ENCODE measurements at places on chromosomes 4 and X.

DNA sequence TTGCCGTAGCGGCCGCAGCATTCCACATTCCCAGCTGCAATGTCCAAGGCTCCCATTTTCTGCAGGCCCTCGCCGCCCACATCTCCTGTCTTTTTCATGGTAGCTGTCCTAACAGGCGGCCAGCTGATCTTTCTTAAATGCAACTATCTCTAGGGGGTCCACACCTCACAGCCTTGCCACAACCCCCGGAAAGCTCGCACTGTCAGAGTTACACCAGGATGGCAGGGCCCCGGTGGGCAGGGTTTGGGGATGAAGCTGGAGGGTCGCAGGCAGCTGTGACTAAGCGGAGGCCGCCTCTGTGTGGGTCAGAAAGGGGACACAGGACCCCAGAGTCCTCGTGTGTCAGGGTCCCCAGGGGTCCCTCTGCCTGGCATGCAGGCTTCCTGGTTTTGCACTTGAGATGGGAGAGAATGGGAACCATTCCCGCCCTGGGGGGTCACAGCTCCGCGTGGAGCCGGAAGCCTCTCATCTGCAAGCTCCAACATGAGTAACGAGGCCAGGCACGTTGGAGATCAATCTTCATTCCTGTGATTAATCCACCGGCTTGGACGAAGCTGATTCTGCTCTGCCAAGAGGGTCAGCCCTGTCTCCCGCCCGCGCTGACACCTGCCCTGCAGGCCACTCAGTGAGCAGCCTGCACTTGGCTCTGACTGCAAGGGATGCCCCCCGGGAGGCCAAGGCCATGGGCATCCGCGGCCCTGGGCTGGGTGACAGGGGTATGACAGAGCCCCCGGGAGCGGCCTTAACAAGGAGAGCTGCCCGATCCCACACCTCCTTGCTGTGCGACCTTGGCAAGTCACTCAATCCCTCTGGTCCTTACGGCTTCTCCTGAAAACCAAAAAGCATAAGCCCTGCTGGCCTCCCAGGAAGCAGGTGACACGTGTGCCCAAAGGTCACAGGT lies 97.9 kb downstream of the ADRA2C start:
- DNase-seq: no peak

DNA sequence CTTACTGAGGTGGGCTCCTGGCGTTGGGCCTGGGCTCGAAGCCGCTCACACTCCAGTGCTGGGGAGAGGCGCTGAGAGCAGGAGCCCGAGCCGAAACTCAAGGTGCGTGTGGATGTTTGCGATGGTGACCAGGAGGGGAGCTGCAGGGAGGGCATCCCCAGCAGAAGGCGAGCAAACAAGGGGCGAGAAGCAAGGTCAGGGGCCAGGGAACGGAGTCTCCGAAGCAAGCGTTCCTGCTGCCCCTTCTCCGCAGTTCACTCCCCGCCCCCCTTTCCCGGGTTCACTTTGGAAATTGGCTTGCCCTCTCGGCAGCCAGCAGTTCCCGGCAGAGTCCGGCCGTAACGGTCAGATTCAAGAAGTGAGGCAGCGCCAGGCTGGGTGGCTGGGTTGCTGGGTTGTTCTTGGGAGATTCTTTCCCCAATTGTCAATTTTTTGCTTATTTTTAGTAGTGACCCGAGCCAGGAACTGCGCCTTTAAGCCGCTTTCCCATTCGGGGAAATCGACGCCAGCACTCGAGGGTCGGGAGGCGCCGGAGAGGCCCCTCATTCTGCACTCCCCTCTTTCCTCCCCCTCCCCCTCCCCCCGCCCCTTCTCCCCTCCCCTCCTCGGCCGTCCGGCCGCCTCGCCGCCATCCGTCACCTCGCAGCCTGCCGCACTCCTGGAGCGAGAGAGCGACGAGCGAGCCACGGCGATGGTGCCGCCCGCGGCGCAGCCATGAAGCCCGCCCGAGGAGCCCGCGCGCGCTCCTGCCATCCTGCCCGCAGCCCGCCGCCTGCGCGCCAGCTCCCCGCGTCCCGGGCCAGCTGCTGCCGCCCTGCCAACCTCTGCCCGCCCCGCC lies at the start of gene FRMPD3:
Gene FRMPD3 (plus strand): TSS at position 655 of the 838 bp plus-strand sequence. CDS start 76,937 bp downstream, outside the sequence.
- no peak for DNase-seq

DNA sequence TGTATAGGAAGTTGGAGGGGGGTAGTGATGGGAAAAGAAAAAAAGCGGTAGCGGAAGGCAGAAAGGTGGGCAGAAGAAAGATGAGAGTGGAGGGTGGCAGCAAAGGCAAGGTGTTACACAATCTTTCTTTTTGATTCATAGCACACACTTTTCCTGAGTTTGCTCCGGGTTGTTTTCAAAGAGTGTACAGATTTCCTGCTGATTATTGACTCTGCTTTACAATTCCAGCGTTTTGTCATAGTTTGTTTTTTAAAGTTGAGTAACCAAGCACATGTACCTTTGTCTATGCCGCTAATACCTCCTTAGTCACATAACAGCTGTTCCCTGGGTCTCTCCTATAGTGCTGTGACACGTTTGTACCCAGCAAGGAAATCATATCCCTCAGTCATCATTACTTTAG lies 50.3 kb downstream of the AGA start:
- no peak for DNase-seq

GRCh38 chr4:98485816-98486345 lies 172.5 kb downstream of the TSPAN5 start:
- no peak for DNase-seq

- DNase-seq: no peak
These were observed 5.9 kb downstream of the ETDB start for GRCh38 chrX:135114392-135114791.

GRCh38 chr4:64407000-64407399 lies 2.2 kb downstream of the TECRL start:
- DNase-seq: no peak

GRCh38 chr4:54571293-54572151 lies 86.2 kb upstream of the KIT start:
- no peak for DNase-seq

GRCh38 chr4:140423106-140423505 lies 4.3 kb downstream of the CLGN start:
- no peak for DNase-seq

GRCh38 chrX:141839856-141840255 lies 1.7 kb downstream of the MAGEC3 start:
- DNase-seq: no peak

DNA sequence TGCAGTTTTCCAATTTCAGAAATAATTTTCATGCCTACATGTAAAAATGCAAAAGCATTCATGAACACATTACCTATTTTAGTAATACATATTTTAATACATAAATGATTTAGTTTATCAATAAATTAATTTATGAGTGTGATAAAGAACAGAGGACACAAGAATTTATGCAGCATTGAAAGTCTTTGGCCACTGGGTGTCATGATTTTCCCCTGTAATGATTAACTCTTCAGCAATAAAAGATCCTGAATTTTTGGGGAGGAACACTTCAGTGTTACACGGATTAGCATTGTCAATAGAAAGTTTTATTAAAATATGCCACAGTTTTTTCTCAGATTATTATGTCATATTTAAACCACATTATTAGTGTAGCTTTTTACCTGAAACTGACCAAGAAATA lies 8.6 kb upstream of the VCX2 start:
- DNase-seq: no peak

DNA sequence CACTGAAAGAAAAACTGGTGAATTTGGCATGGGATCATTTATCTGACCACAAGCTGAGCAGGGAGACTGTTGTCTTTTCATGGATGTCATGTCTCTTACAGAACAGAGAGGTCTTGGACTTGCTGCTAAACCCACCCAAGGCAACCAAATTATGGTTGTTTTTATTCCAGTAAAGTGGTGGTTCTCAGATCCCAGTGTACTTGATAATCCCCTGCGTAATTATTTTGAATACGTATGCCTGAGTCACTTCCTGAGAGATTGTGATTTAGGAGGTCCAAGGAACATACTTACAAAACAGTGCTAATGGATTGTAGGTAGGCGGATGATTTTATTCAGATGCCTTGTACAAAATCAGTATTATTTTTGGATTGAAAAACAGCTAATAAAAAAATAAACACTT lies 585.6 kb downstream of the IL1RAPL1 start:
- no peak for DNase-seq

DNA sequence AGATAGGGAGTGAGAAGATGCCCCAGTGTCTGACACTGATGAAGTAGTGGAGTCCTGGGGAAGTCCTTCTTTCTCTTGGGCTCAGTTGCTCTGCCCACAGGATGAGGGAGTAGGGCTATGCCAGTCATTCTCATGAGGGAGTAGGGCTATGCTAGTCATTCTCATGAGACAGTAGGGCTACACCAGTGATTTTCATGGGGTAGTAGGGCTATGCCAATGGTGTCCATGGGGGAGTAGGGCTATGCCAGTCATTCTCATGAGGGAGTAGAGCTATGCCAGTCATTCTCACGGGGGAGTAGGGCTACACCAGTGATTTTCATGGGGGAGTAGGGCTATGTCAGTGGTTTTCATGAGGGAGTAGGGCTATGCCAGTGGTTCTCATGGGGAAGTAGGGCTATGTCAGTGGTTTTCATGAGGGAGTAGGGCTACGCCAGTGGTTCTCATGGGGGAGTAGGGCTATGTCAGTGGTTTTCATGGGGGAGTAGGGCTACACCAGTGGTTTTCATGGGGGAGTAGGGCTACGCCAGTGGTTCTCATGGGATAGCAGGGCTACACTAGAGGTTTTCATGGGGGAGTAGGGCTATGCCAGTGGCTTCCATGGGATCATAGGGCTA lies 43.3 kb upstream of the SOD3 start:
- DNase-seq: no peak

- no peak for DNase-seq
These were observed 41.8 kb downstream of the QDPR start for GRCh38 chr4:17469931-17470674.

DNA sequence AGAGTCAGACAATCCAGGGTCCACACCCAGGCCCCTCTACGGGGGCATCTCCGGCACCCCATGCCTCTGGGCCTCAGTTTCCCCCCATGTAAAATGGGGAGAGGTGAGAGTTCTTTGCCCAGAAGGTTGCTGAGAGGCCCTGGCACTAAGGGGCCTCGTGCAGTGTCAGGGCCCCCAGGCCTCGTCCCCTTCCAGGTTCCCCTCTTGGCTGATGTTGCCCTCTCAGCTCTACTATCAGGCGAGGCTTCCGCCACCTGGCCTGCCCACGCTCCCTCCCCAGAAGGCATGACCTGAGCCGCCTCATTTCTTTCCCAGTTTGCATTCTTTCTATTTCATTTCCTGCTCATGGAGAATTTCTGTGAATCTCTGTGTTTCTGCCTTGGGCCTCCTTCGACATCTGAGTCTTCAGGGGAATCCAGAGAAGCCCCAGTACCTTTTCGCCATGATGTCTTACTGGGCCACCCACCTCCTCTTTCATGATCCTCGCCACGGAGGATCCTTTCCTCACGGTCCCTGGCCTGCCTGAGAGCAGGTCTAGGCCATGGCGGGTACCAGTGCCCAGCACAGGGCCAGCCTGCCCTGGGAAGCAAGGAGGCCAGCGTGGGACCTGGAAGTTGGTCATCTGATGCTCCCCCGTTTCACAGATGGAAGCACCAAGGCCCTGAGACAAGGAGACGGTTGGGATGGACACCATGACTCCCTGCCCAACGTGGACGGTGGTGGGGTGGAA lies 21.9 kb upstream of the MRFAP1 start:
- DNase-seq: no peak

GRCh38 chr4:73434311-73434710 lies 1.7 kb upstream of the AFP start:
- no peak for DNase-seq

DNA sequence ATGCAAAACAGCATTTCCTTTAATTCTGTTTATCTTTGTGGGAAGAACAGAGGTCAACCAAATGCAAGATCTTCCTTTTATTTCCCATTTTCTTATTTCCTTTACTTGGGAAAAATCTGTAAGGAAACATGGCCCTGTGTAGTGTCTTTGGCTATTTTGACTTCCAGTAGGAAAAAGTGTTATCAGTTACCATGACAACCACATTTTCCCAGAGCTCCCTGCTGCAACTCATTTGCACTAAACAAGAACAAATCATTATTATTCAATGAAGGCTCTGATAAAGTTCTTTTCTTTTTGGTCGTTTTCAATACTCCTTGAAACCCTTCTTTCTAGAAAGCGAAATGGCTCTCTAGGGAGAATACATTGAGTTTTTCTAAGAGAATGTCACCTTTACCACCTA lies 117.2 kb upstream of the DDX53 start:
- DNase-seq: no peak

GRCh38 chr4:70559211-70559830 lies 32.7 kb upstream of the AMBN start:
- DNase-seq: no peak

DNA sequence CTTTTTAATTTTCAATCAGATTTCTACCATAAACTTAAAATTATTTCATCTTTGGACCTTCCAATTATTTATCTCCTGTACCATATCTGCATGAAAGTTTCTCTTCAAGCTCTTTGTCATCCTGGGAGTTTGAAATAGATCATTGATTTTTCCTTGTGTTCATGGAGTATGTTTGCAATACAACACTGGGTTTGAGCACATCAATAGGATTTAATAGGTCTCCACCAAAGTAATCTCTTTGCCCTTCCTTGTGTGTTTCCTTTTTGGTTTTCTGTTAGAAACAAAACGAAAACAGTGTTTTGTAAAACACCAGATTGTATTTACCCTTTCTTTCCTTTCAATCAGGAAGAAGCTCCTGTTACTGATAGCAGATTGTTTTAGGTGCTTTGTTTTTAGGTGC lies 11.9 kb downstream of the FMR1 start:
- no peak for DNase-seq

DNA sequence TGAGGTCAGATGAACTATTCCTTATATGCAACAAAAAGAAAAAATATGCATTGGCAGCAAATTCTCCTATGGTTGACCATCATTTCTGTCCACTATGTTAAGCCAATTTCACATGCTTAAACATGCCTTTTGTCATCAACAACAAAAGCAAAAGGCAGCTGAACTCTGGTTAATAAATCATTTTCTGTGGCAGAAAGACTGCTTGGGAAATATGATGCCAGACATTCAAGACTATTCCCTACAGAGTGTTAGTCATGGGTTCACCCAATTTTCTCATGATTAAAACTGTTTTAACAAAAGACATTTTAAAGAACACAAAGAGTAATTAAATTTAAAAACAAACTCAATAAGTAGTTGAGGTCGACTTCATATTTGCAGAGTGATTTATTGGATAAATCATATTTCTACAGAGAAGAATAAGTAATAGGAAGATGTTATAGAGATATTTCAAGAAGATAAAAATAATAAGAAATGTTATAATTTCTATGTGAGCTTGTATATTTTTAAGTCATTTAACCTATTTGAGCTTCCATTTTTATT lies 890.6 kb downstream of the STPG2 start:
- no peak for DNase-seq

DNA sequence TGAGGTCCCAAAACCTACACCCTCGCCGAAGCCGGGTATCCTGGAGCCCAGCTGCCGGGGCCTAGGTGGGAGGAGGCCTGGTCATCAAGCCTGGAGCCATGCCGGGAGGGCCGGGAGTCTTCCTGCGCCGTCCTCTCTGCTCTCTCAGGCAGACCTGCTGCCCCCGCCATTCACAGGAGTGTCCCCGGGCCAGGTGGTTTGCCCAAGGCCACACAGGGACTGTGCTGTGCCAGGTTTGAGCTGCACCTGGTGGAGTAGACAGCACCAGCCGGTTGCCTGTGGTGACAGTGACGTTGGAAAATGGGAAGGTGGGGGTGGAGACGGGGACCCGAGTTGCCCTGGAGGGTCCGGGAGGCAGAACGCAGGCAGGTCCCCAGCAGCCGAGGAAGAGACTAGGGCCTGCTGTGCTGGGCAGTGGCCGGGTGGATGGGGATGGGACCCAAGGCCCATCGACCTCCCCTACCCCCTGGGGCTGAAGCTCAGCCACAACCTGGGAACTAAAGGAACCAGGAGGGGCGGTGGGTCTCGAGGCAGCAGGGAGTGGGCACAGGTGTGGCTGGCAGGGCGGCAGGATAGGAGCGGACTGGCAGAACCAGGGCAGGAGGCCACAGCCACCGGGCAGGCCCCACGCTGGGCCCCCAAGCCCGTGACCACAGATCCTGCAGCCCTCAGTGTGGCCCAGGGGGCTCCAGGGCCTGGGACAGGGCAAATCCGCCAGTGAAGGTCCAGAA lies 9.5 kb downstream of the DOK7 start:
- no peak for DNase-seq

Data from activated CD4-positive, CD25-positive, alpha-beta regulatory T cell (primary cell).